Kidney glomerular epithelial cell (primary cell): ENCODE measurements at places on chromosomes 12 and 14.

- DNase-seq: peak; percentile 10
Measured at GRCh38 chr12:76375939-76376338, 27.7 kb upstream of the BBS10 start.

GRCh38 chr12:108712165-108712924 lies 19.0 kb downstream of the CORO1C start:
- no peak for DNase-seq

GRCh38 chr14:99568567-99569560 lies 35.1 kb downstream of the CCDC85C start:
- peak; percentile 26 for DNase-seq

DNA sequence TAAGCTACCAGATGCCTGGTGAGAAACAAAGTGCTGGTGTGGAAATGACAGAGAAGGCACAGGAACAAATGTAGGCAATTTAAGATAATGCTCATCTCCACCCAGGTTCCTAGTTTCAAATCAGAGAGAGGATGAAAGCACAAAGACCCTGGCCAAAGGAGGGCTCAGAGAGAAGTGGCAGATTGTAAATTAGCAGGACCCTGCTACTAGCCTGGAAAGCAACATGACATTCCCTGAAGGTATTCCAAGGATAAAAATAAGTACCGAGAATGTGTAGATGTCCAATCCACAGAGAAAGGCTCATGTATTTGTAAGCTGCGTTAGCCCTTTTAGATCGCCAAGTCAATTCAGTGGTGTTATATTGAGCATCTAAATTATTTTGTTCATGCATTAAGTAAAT lies 324.0 kb downstream of the TMEM117 start:
- DNase-seq: no peak

- DNase-seq: no peak
Measured at GRCh38 chr12:25236190-25236589, 14.5 kb downstream of the KRAS start.

DNA sequence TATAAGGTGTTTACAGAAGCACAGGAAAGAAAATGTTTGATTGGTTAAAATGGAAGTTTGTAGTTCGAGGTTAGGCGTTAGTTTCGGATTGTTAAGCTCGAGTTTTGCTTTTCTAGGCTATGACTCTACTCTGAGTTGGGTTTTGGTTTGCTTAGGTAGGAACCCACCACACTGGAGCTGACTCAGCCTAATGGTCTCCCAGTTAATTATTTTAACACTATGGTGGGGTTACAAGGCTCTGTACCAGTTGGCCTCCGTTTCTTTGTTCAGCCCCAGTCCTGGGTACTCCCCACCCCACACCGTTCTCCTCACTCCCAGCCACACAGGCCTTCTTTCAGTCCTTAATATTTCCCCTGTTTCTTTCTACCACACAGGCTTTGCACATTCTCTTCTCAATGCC lies 583.9 kb downstream of the NRXN3 start:
- DNase-seq: no peak

DNA sequence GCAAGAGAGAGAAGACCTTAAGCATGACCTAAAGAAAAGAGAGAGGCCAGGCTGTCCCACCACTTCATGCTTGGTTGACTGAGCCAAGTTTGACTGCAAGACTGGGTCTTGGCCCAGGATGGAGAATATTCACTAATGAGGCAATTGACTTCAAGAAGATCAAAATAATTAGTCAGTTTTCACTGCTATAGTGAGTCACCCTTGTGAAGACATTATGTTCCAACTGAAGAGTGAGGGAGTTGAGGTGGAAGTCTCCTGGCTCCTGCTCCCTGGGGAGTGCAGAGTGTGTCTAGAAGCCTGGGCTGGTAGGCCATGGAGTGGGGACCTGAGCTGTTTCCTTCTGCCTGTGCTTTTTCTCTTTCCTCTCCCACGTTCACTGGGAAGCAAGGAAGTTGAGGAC lies 117.6 kb downstream of the CACNA1C start:
- no peak for DNase-seq

GRCh38 chr12:121806546-121807423 lies 3.0 kb downstream of the SETD1B start:
- DNase-seq: no peak

DNA sequence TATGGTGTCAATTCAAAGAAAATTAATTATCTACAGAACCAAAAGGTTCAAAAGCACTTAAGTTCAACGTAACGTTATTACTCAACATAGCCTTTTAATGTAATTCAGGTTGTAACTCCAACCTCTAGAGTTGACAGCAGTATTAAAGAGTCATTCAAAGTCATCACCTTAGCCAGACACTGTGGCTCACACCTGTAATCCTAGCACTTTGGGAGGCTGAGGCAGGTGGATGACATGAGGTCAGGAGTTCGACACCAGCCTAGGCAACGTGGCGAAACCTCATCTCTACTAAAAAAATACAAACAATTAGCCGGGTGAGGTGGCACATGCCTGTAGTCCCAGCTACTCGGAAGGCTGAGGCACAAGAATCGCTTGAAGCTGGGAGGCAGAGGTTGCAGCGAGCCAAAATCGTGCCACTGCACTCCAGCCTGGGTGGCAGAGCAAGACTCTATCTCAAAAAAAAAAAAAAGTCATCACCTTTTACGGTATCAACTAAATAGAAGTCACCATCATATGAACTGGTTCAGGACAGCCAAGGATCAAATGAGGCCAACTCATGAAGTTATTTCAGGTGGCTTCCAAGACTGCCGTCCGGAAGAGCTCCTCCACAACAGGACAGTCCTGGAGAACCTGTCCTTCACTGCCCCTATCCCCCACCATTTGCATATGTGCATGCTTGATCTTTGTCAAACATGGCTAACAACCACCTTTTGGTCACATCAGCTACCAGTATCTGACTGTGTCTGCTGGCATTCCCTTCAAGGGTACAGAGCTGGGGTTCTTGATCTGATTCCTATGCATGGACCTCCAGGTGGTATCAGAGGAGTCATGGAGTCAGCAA lies 4.2 kb downstream of the PPTC7 start:
- DNase-seq: no peak

GRCh38 chr14:103072595-103073366 lies 11.2 kb upstream of the LBHD2 start:
- peak; percentile 96 for DNase-seq

- DNase-seq: no peak
Measured at GRCh38 chr12:6830286-6830890, 2.2 kb downstream of the P3H3 start.

GRCh38 chr12:94973221-94973620 lies 30.3 kb downstream of the NDUFA12 start:
- no peak for DNase-seq

- peak; percentile 97 for DNase-seq
Measured at GRCh38 chr14:68939893-68940613, 39.0 kb downstream of the ACTN1 start.

DNA sequence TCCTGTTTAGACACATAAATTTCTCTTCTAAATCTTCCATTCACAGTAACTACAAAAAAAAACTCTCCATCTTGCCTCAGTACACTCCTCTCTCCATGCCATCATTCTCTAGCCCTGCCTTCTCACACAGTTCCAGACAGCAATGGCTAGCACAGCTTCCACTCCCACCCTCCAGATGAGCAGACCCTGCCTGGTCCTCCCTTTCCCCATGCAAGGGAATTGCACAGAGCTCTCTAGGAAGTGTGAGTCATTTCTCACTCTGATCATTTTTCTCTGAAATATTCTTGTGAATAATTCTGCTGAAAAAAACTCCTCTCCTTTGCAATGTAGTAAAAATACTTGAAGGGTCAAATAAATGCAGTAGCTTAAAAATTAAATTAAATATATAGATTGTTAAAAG lies 170.6 kb downstream of the BMP4 start:
- no peak for DNase-seq

DNA sequence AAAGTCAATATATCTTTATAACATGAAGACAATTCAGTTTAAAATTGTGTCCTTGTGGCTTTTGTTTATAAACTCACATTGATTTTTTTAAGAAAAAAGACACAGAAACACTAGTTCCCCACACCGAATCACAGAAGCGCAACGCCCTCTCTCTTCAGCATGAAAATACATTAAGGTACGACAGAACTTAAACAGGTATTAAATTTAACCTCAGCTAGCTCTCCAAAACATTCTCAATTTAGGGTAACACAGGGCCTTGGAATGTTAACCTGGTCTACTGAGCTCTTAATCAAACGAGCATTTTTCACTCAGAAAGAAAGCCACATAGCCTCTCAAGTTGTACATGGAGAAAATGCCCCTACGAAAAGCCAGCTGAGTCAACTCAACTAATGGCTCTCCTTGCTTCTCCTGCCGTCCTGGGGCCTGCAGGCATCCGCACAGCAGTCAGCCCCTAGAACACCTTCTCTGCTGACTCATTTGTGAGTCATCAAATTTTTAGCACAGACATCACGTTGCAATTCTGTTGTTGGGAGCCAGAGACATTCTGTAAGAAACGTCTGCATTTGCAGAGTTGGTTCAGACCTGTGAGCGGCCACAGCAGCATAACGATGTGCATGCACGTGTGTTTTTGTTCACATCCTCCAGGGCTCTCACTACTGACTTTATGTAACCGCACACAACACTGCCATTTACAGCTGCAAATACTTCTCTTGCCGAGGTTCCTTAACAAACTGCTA lies 141.6 kb downstream of the ITPR2 start:
- peak; percentile 97 for DNase-seq

- DNase-seq: no peak
Measured at GRCh38 chr14:33691907-33692306, 259.0 kb downstream of the EGLN3 start.

GRCh38 chr12:34287437-34287836 lies 265.1 kb downstream of the ALG10 start:
- no peak for DNase-seq

- no peak for DNase-seq
Measured at GRCh38 chr14:31395572-31396205, 24.7 kb downstream of the HEATR5A start.

DNA sequence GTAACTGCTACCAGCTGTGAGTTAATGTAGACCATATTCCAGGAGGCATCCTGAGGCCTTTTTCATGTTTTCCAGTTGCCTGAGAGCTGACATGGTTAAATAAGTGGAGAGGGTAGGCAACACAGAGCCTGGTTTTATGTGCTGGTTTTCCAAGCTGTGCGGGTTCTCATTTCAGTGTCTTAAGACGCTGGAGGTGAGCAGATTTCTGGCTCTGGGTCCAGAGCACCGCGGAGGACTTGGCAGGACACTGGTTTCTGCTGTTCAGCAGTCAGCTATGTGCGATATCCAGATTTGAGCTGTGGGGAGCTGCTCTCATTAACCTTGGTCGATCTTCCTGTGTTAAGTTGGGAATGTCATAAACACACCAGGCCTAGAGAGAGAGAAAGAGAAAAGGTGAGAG lies 680.8 kb downstream of the BCL11B start:
- no peak for DNase-seq

GRCh38 chr14:102949801-102950451 lies 27.5 kb downstream of the AMN start:
- no peak for DNase-seq

DNA sequence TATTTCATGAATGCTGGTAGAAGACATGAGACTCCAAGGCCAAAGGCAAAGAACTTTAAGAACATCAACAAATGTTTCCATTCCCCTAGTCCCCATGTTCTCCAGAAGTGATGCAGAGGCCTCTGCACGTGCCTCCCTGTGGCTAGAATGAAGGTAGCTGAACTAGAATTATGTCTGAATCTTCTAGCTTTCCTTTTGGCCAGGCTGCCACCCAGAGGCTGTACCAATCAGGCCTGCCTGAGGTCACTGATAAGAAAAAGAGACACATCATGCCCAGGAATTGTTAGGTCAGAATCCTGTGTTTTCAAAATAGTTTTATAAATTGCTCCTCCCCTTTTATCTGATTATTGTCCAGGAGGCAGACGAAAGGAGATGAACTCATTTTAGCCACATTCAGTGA lies 188.0 kb upstream of the SLC16A7 start:
- DNase-seq: no peak

- no peak for DNase-seq
Measured at GRCh38 chr14:74325446-74325845, 22.7 kb upstream of the ABCD4 start.

- DNase-seq: peak; percentile 61
Measured at GRCh38 chr12:12726555-12727093, 9.5 kb downstream of the CDKN1B start.

GRCh38 chr12:123056053-123056452 lies 75.6 kb downstream of the ARL6IP4 start:
- DNase-seq: no peak

GRCh38 chr12:2156333-2156732 lies 103.5 kb downstream of the CACNA1C start:
- DNase-seq: no peak

DNA sequence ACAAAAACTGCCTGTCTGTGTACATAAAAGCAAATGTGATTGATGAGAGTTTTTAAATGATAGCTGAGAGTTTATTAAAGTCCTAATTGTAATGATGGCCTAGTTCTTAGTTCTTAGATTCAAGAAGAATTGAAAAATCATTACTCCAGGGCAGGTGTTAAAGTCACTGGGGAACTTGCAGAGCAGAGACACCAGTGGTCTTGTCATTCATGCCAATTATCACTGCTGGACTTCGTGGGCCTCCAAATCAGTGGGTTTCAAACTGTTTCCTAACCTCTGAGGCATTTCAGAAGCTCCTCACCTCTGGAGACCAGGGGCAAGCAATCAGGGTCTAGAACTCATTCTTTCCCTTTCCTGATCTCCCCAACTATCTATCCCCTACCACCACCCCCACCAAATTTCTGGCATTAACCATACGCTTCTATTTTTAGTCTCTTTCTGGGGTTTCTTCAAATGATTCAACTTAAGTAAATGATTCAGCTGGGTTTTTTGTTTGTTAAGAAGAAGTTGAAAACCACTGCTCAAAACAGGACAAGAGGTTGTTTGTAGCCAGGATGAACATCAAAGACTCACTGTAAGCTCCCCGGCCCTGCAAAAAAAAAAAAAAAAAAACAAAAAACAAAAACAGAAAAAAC lies 80.1 kb downstream of the CEP83 start:
- no peak for DNase-seq

GRCh38 chr14:54652188-54652587 lies 85.3 kb downstream of the SAMD4A start:
- DNase-seq: peak; percentile 98

- no peak for DNase-seq
Measured at GRCh38 chr14:94924189-94924588, 154.3 kb upstream of the GSC start.

- peak; percentile 45 for DNase-seq
Measured at GRCh38 chr14:103194256-103195045, 71.2 kb downstream of the TNFAIP2 start.

GRCh38 chr14:64209444-64210131 lies 84.6 kb downstream of the ESR2 start:
- DNase-seq: no peak

GRCh38 chr12:104358353-104359003 lies 54.9 kb downstream of the EID3 start:
- DNase-seq: no peak

GRCh38 chr12:77236066-77236465 lies 170.7 kb upstream of the E2F7 start:
- no peak for DNase-seq

DNA sequence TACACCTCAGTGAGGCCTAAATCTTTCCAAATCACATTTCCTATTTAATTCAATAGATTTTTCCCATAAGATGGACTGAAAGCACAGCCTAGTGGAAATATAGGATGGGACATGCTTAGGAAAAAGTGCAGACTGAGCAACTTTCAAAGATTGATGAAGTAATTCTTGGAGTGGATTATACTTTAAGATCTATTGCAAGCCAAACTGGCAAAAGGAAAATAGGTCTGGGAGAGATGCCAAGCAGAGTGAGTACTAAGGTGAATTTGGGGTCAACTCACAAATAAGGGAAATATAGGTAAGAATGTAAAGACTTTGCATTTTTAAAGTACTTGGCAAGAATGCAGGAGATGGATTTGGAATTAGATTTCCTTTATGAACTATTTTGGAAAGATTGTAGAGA lies 170.2 kb upstream of the FOXG1 start:
- no peak for DNase-seq
